ENCODE measurements at places on chromosomes 5 and 9. TPM values are rescaled to one million over a fixed set of nuclear protein-coding genes. Genes with fewer than 3 reads are reported as not detected.

Gene STPG3
- polyA plus RNA-seq: not detected

Gene IL7R
- 15.1 TPM for polyA plus RNA-seq

Gene LHX6
- not detected for polyA plus RNA-seq

Gene CAMK4
- 9.7 TPM for polyA plus RNA-seq

Gene NXNL2
- polyA plus RNA-seq: not detected

Gene PDZD2
- polyA plus RNA-seq: 0.16 TPM

All from IgD-negative memory B cell (primary cell).